ENCODE measurements at places on chromosomes 4 and X.
A peak's percentile ranks its signal among the peaks of the same experiment; 100 is the strongest.

- DNase-seq: no peak
Observed at GRCh38 chr4:42654631-42655268, 2.2 kb downstream of the ATP8A1 start.

DNA sequence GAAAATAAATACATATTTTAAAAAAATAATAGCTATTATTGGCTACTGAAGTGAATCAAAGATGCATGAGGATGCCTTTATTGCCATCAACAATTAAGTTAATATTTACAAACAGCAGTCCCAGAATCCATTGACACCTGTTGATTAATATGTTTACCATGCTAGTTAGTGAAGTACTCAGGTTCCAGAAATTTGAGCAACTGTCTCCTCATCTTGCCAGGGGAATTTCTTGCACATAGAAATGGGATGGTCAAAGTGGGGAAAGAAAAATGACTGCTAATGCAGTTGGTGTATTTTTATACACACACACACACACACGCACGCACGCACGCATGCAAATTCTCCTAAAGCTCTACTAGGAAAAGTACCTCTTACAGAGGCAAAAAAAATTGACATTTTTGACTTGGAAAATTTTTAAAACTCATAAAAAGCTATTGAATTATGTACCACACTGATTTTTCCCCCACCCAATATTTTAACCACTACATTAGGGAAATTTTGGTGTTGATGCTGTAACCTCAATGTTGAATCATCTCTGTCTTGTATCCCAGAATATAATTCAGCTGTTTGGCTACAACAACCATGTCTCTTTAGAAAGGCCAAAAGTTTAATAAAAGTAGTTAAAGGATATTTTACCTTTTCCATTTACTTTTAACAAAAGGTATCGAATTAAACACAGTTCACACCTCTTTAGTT is 105.3 kb upstream of the TMEM150C start:
- no peak for DNase-seq

DNA sequence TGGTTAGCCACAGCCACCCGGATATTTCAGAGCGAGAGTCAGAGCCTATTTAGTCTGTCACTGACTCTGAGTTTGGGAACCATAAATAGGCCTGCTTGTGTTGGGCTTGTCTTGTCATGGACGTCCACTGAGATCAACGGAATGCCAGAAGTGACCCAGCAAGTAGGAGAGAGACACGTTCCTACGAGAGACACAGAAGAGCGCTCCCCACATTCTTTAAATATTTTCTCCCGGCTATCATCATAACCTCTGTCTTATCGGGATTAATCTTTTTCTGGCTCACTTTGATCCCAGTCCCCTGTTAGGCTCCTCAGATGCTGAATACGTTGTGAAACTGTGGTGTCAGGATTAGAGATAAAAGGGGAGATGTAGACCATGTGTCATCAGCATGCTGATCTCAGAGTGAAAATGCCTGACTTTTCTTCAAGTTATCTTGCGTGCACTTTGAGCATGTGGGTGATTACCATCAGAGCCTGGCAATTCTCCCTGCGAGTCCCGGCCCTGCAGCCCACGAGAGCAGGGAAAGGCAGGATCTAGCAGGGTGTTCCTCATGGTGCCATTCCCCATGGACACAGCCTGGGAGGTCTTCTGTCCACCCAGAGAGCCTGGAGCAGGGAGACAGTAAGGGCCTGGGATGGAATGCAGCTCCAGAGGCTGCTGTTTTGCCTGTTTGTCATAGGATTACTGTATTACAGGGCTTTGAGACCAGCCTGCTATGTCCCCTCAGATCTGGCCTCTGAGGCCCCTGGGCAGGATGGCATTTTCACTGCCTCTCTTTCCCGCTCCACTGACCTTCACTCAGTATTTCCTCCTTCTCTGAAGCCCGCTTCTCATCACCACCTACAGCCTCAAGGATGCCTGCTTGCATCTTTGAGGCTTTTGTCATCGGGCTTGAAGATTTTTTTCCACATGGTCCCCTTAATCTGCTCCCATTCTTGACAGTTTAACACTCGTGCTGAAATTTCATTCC is 2.8 kb upstream of the TENM3 start:
- DNase-seq: peak; percentile 68

DNA sequence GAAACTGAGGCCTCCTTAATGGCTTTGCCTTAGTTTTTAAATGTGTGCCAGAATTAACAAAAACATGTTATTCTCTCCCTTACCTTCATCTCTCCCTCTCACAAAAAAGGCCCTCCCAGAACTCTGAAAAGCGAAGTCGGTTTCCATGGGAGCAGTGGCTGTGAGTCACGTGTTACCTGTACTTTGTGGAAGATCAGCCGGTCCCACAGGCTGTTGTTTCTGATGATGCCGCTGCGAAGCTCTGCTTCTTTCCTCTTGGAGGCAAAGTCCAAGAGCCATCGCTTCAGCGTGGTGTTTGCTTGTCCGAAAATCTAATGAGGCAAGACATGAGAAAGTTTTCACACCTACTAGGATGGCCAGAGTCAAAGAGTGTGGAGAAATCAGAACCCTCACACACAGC is 32.5 kb upstream of the CENPU start:
- DNase-seq: no peak

GRCh38 chrX:103685396-103685795 is 1.1 kb downstream of the MORF4L2 start:
- DNase-seq: peak; percentile 15

DNA sequence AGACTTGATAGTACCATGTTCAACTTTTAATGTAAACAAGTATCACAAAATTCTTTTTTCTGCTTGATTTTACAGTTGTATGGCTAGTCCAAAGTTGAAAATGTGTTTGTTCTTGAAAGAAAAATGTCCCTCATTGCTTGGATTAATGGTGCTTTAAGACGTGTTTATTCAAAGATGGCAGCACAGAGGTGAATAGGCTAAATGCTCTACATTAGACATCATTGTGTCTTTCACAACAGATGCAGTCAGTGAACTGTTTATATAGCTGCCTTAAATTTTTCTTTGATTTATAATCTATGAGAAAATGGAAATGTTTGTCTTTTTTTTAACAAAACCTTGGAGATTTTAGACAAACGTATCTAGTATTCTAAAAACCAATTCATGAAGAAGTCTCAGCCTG is 137.3 kb downstream of the BMPR1B start:
- no peak for DNase-seq

- no peak for DNase-seq
Observed at GRCh38 chr4:4492161-4492847, 49.5 kb downstream of the STX18 start.

GRCh38 chr4:169885893-169886292 is 128.1 kb upstream of the HPF1 start:
- DNase-seq: no peak

DNA sequence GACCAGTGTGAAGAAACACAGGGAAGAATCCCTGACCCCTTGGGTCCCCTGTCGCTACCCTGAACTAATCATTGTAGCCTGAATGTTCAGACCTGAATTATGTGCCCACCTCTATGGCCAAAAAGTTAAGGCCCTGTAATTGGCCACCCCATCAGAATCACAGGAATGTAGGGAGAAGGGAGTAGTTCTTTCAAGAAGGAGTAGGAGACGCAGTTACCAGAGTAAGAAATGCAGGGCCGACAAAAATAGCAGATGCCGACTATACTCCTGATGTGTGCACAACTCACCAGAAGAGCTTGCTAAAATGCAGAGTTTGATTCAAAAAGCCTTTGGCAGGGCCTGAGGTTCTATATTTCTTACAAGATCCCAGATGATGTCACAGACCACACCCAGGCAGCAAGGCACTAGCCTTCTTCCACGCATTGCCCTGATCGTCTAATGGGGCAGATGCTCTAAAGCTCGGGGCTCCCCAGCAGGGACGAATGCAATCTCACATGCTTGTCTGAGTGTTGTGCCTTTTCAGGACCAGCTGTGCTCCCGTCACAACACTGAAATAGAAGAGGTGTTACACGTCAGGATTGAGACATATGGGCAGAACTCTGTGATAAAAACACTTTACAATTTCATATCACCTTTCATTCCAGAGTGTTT is 161.0 kb upstream of the FAM241A start:
- DNase-seq: no peak

DNA sequence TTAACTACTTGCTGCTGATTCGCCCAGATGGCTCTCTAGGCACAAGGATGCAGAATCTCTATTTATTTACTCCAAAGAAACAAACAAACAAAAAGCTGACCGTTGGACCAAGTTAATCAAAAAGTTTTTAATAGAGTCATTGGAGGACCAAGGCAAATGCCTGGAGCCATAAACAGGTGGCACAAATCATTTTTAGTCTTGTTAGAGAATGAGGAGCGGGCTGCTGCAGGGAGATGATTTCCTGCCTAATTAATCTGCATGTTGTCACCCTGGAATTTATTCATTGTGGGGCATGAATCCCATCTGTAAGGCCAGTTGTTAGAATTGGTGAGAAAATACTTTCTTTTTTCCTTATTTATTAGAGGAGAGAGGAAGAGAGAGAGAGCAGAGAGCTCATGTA is 147.4 kb upstream of the GATB start:
- no peak for DNase-seq

Measured in muscle of leg (tissue), 16 donors.